ENCODE measurements at places on chromosomes 1 and 21. TPM values are rescaled to one million over a fixed set of nuclear protein-coding genes. Genes with fewer than 3 reads are reported as not detected.

DNA sequence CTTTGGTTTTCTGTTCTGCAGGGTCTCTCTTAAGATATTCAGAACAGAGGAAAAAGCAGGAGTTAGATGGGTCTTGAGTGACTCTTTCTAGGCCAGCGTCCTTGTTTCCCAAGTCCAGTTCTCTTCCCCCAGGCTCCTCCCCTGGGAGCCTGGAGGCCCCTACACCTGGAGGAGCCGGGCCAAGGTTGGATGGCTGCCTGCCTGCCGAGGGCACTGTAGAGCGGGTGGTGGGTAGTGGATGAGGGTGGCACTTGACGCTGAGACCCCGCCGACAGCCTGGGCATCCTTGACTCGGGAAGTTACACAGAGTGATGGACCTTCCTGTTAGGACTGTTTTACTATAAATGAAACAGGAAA, 17.4 kb upstream of the KANK4 start:
- DNase-seq: no peak

DNA sequence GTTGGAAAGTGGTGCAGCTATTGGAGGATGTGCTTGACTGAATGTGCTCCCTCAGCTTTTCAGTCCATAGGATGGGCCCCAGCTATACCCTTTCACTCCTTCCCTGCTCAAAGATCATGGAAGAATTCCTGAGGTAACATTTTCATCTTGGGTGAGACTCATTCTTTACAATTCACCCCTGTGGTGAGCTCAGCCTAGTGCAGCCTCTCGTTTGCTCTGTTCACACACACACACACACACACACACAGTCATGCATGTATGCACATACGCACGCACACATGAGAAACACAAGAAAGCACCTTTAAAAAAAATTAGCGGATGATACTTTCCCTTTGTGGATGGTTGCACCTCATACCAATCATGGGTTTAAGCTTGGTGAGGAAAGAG, 25.8 kb downstream of the CCN1 start:
- DNase-seq: no peak

DNA sequence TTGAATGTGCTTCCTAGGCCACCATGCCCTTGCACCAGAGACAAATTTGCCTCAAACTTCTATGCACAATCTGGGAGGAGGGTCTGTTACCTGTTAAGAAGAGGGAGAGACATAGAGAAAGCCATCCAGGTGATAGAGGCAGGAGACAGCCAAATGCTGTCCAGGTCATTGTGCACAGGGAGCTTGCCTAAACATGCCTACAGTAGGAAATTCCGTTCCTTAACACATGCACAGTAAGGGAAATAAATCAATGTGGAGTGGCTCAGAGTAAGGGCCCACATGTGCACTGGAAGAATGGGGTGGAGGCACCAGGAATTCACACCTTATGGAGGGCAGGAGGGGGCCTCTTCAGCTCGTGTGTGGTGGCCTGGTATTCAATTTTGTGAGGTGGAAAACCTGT, 19.5 kb upstream of the CREG1 start:
- no peak for DNase-seq

GRCh38 chr1:3069491-3070308, 697 bp downstream of the PRDM16 start:
- DNase-seq: no peak

- no peak for DNase-seq
Measured at GRCh38 chr1:216905137-216905536, 181.9 kb upstream of the ESRRG start.

- no peak for DNase-seq
Measured at GRCh38 chr21:37043818-37044217, 29.1 kb downstream of the PIGP start.

GRCh38 chr1:12034381-12034801, 15.1 kb downstream of the MIIP start:
- DNase-seq: peak; percentile 87

DNA sequence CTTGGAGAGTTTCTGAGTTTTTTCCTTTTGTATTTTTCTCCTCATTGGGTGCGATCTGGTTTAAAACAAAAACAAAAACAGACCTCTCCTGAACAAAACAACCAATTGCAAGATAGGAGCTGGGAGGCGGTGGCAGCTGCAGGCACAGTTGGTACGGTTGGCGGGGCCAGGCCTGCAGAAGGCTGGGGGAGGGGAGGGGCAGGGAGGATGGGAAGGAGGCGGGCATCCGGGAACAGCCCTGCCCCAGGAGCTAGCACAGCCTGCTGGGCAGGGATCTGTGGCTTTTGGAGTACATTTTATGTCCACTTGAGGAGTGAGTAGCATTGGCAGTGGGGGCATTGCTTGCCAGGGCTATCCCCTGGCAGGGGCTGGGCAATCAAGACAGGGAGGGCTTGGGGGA, 5.2 kb downstream of the CAPN9 start:
- DNase-seq: no peak

DNA sequence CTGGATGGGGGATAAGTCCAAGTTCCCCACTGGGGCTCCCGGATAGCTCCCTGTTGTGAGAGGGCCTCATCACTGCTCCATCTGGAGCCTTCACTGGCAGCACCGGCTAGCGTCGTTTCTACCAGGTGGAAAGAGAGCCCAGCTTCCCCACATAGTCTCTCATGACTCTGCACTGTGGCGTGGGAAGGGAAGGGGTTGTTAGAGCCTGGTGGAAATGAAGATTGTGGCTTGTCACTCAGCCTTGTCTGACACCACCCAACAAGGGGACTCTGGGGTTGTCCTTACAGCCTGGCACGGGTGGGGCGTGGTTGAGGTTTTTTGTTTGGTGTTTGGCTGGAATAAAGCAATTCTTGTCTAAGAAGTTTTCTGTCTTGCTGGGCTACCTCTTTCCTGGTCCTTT, 94.6 kb downstream of the ADARB1 start:
- no peak for DNase-seq

The PAQR7 gene
- 18.8 TPM for polyA plus RNA-seq

The HIVEP3 gene
- polyA plus RNA-seq: 9.4 TPM
